ENCODE measurements at places on chromosomes 7 and 10.

DNA sequence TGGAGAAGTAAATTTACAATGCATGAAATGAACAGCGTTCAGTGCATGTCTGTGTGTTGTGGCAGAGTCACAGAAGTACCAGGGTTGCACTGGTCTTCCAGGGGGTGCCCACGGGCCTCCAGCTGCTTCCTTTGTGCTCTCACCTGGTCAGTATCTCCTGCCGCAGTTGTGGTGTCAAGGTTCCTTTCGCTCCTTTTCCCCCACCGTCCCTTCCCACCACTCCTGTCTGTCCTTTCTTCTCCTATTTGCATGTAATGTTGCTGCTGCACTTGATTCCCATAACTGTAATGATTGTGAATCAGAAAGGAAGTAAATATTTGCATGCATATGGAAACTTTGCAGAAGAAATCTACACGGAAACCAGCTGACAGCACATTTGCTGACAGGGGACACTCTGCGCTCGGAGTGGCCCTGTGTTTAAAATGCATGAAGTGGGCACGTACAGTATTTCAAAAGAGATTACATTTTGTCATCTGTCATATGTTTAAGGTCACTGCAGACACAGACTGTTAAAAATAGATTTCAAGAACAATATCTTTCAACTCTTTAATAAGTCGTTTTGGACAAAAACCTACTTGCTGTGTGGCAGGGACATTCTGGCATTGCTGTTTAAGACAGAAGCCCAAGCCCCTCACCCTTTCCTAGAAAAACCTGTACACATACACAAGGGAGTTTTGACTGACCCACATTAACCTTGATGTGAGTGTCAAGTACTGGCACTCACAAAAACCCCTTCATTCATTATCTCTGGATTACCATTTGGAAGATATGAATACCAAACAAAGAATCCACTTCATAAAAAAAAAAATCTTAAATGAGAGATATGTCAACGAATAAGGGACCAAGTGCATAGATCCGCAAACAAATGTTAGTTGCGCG is 336.7 kb upstream of the KLF6 start:
- no peak for DNase-seq

- no peak for DNase-seq
Observed at GRCh38 chr10:26087666-26088065, 128.9 kb upstream of the GAD2 start.

GRCh38 chr10:11687779-11688447 is 54.3 kb upstream of the ECHDC3 start:
- DNase-seq, result no peak

DNA sequence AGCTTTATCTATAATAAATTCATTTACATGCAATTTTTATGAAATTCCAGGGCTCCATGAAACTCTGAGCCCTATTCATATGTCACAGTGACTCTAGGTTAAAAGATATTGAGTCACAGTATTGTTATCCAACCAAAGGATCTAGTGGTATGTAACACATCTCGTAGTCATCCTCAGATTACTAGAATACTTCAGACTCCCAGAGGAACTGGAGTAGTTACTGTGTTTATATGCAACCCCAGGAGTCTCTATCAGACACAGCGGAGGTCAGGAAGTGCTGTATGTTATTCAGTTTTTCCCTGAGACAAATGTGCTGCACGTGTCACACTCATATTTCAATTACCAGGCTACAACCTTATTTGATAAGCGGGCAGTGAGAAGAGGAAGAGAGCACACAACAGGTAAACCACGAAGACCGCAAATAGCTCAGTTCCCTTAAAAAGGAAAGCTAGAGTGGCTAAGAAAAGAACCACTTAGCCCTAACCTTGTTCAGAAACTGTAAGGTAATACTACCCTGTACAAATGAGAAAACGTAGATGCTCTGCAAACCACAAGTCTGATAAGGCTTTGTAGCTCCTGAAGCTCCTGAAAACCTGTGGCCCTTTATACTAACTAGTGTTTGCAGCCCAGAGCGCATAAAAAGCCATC is 114.0 kb upstream of the CNTNAP2 start:
- DNase-seq, result no peak

DNA sequence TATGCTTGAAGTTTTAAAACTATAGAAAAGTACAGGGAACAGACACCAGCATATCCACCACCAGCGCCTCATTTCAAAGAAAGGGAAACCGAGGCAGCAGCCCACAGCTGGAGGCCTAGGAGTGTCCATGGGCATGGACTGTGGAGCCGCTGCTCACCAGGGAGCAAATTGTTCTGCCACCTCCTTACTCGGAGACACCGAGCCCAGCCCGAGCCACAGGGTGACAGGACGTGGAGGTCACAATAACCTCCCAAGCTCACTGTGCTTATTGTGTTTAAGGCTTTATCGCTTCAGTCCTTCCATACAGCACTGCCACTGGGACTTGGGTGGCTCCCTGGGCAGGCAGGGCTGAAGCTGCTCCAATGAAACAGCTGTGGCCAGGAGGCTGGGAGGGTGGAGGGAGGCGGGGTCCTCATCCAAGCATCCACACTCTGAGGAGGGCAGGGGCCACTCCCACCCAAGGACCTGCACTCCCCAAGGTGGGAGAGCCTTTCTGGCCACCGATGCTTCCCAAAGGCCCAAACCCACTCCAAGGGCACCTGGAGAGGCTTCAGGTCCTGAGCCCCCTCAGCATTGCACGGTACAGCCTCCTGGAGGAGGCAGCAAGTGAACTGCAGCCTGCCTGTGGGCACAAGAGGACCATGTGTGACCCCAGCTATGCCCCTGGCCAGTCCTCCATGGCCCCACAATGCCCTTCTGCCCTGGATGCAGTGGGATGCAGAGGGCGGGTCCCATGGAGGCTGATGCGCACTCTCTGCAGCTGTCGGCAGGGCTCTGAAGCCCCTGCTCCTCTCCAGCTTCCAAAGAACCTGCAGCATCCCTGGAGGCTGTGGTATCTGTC is 38.7 kb upstream of the RET start:
- no peak for DNase-seq

GRCh38 chr10:110549211-110549610 is 18.3 kb upstream of the SMC3 start:
- DNase-seq, result no peak

- DNase-seq, result no peak
Observed at GRCh38 chr7:45455662-45456061, 118.5 kb upstream of the ADCY1 start.

GRCh38 chr7:36440880-36441279 is 51.2 kb downstream of the ANLN start:
- DNase-seq, result no peak

GRCh38 chr10:71528371-71529206 is 131.9 kb downstream of the CDH23 start:
- DNase-seq, result no peak
